ENCODE measurements at places on chromosomes 7 and 10.

- DNase-seq: no peak
These were observed 48.7 kb downstream of the EPC1 start for GRCh38 chr10:32298075-32298812.

DNA sequence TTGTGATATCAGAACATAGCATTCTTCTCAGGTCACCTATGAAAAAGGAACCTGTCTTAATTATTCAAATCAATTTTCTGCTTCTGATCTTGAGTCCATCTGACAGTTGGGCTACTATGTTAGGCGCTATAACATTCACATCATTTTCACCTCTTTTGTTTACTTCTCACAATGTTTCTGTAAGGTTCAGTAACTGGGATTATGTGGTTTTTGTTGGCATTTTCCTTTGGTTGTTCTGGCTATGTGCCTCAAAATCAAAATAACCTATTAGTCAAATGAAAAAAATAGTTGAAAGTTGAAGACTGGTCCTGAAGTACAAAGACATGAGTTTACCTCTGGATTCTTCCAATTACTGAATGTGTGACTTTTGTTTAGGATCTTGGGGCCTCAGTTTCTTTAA is 221.3 kb upstream of the SMIM30 start:
- DNase-seq: no peak

DNA sequence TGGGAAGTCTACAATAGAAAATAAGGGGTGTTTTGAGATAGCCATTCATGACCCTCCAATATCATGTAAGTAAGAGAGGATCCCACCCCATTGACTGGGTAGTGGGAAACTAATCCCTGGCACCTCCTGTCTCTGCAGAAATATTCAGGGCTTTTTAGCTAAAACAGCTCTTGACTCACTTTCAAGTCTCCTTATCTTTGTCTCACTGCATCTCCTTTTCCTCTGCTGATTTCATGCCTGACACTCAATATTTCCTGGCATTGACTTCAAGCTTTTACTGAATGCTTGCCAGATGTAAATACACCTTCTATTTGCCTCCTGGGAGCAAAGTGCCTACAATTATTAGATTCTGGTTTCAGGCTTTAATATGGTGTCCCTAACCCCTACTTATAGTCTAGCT is 57.1 kb downstream of the CHRM2 start:
- no peak for DNase-seq

DNA sequence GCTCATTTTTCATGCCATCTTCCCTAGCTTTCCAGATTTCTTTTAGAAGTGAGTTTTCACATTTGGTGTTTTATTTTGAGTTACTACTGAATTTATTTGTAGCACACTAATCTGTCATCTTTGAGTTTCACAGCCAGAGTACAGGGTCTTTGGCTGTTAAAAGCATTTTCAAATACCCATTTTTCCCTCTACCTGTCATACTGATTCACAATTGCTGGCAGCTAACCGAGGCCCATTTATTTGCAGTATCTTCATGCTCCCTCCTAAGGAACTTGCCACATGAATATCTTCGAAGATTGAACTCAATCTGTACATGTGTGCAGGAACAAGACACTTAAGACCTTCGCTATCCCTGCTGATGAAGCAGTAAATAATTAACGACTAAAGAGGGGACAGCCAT is 44.8 kb upstream of the DKK1 start:
- no peak for DNase-seq

GRCh38 chr7:139403601-139404000 is 43.9 kb downstream of the LUC7L2 start:
- no peak for DNase-seq

- no peak for DNase-seq
These were observed 359.2 kb upstream of the AOAH start for GRCh38 chr7:37083311-37084096.

DNA sequence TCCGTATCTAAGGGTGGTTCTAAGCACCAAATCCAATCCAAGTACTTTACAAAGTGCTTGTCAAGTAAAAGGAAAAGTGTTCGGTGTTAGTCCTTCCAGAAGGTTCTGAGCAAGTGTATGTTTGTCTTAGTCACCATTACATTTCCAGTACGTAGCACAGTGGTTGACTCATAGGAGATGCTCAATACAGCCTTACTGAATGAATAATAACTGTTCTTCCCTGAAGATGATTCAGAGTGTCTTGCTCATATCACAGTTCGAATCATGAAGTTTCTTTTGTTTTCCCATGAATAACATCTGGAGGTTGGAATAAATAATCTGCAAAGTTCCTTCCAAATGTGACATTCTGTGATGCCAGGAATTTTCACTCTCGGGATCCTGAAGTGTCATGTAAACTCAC is 53.4 kb downstream of the WNT2 start:
- DNase-seq: no peak

DNA sequence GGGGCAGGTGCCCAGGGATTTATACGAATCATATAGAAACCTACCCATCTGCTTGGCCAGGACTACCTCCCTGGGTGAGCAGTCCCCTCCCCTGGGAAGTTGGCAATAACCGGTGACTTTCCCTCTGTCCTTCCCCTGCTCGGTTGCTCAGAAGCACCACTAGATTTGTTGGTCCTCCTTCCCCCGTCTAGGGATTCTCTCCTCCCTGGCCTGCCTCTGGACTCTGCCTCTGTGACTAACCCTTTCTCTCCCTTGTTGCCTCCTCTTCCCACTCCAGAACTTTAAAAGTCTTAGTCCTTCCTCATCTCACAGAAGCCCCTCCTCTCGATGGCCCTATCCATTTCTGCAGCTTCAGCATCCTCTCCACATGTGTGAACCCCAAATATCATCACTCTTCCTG is 9.8 kb downstream of the CALHM3 start:
- DNase-seq: no peak

DNA sequence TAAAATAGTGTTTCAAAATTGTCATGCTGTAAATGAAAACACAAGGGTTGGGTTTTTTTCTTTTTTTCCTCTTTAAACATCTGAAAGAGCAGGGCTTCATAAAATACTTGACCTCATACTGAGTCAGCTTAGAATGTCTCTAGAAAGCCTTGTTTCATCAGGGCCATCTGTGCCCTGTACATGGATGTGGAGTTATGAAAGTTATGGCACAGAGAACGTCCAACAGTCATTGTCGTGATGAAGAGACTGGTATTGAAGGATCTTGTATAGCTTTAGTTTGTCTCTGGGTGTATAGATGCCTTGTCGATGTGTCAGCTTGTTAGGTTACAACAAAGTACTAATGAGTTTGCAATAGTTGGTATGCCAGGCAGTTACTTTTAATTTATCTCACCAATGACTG is 127.3 kb downstream of the FAM204A start:
- DNase-seq: no peak

Data from NCI-H1436 (cell line).